Thoracic aorta endothelial cell (primary cell): ENCODE measurements at places on chromosomes 4 and X. TPM values are rescaled to one million over a fixed set of nuclear protein-coding genes. Genes with fewer than 3 reads are reported as not detected.

MEPE gene
- not detected in 2 replicates for total RNA-seq

SLITRK4 gene
- total RNA-seq = 18.4 and 64.4 TPM in 2 replicates

EDA gene
- total RNA-seq = 2.5 and 2.8 TPM in 2 replicates

CC2D2A gene
- total RNA-seq = 23.1 and 24.8 TPM in 2 replicates

FAM149A gene
- total RNA-seq = 0.36 and 0.80 TPM in 2 replicates

RTL9 gene
- not detected in 2 replicates for total RNA-seq

NAP1L5 gene
- total RNA-seq = 7.8 TPM in 2 replicates

GPR50 gene
- not detected in 2 replicates for total RNA-seq

SMIM31 gene
- not detected in 2 replicates for total RNA-seq

CEP135 gene
- 20.6 and 24.3 TPM in 2 replicates for total RNA-seq

MAPK10 gene
- total RNA-seq = 0.27 and 0.36 TPM in 2 replicates
